ENCODE measurements at places on chromosomes 2 and 18. TPM values are rescaled to one million over a fixed set of nuclear protein-coding genes. Genes with fewer than 3 reads are reported as not detected.

- DNase-seq: no peak
- H3K4me3 ChIP-seq: no peak overlapping the region
- H3K27ac ChIP-seq: no peak overlapping the region
Measured at GRCh38 chr2:29816651-29817050, 104.7 kb downstream of the ALK start.

GRCh38 chr2:121944072-121944831 is 188.8 kb downstream of the TSN start:
- no peak for DNase-seq
- H3K4me1 ChIP-seq: no peaks in the 10 kb centered on the region
- H3K27ac ChIP-seq: no peak overlapping the region
- H3K27me3 ChIP-seq: peaks cover 7% of the 10 kb centered on the region

DES gene
- not detected for total RNA-seq

- no peak for DNase-seq
- H3K4me1 ChIP-seq: peaks cover 6% of the 10 kb centered on the region
- no peak overlapping the region for H3K27ac ChIP-seq
- no peaks in the 10 kb centered on the region for H3K27me3 ChIP-seq
Measured at GRCh38 chr2:238403632-238404405, 22.9 kb upstream of the ASB1 start.

DNA sequence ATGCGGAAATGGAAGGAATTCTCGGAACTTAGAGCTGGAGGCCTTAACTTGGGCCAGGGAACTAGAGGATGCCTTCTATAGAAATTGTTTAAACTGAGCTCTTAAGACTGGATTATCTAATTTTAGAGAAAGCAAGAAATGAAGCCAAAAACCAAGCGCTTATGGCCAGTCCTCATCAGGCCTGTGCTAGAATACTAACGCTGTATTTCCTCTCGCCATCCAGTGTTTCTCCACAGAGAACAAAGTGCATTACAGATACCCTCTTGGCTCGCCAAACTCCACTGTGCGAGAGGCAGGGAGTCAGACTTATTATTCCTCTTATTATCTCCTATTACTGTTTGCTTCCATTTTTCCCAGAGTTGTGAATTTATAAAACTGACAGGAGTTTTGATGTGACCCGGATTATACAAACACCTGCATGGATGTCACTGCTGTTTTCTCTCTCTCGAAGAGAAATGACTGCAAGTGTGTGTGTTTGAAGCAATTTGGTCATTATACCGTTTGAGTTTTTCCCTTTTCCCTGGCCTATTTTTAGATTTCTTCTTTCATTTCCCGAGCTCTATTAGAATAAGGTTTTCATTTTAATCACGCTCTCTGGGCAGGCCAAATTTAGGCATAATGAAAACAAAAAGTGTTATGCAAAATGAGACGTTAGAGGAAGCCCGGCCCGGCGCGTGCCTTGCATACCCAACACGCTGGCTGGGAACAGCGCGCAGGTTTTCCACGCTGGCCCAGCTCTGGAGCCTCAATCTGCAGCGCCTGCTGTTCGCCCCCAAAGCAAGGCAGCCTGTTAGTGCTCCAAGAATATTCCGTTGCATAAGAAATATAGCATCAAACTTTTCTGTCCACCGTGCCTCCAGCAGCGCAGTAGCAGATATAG is 103.3 kb downstream of the ALK start:
- no peaks in the 10 kb centered on the region for H3K36me3 ChIP-seq
- no peak for DNase-seq
- H3K4me3 ChIP-seq: no peak overlapping the region
- no peak overlapping the region for H3K27ac ChIP-seq

- H3K27me3 ChIP-seq: no peaks in the 10 kb centered on the region
- peaks cover 9% of the 10 kb centered on the region for H3K4me1 ChIP-seq
- H3K27ac ChIP-seq: no peak overlapping the region
- H3K36me3 ChIP-seq: no peaks in the 10 kb centered on the region
Measured at GRCh38 chr2:64718250-64718885, 64.7 kb upstream of the SERTAD2 start.

- peaks cover 42% of the 10 kb centered on the region for H3K36me3 ChIP-seq
- no peak for DNase-seq
- no peaks in the 10 kb centered on the region for H3K27me3 ChIP-seq
- H3K4me1 ChIP-seq: peaks cover 4% of the 10 kb centered on the region
- H3K4me3 ChIP-seq: no peak overlapping the region
- H3K27ac ChIP-seq: no peak overlapping the region
Measured at GRCh38 chr2:60957643-60958042, 59.9 kb upstream of the PEX13 start.

LAMA1 gene
- total RNA-seq: not detected

ASPRV1 gene
- 1.2 TPM for total RNA-seq

DNA sequence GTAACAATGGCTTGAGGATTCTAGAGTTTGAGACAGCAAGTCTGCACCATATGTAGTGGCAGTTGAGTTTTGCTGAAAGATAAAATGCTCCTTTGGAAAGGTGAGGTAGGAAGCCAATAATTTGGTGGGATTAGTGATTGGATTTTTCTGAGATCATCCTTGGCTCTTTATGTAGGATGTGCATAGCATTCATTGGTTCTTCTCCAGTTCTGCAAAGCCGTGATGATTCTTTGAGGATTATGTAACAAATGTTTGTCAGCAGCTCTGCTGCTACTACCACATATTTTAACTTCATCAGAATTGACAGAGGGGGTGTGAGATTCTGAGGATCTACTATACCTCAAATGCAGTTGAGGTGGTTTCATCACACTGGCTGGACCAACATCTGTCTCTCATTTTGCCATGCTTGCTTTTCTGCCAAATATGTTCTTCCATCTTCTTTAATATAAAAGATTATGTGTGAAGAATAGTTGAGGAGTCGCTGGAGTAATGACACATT is 188.9 kb upstream of the RASGRP3 start:
- H3K27me3 ChIP-seq: peaks cover 9% of the 10 kb centered on the region
- no peaks in the 10 kb centered on the region for H3K4me1 ChIP-seq
- H3K27ac ChIP-seq: no peak overlapping the region
- no peak overlapping the region for H3K4me3 ChIP-seq

OSR1 gene
- not detected for total RNA-seq

LYPD6 gene
- not detected for total RNA-seq

GRCh38 chr2:231671270-231672050 is 36.9 kb upstream of the PTMA start:
- H3K27me3 ChIP-seq: no peaks in the 10 kb centered on the region
- no peak overlapping the region for H3K27ac ChIP-seq
- no peak overlapping the region for H3K4me3 ChIP-seq

DNA sequence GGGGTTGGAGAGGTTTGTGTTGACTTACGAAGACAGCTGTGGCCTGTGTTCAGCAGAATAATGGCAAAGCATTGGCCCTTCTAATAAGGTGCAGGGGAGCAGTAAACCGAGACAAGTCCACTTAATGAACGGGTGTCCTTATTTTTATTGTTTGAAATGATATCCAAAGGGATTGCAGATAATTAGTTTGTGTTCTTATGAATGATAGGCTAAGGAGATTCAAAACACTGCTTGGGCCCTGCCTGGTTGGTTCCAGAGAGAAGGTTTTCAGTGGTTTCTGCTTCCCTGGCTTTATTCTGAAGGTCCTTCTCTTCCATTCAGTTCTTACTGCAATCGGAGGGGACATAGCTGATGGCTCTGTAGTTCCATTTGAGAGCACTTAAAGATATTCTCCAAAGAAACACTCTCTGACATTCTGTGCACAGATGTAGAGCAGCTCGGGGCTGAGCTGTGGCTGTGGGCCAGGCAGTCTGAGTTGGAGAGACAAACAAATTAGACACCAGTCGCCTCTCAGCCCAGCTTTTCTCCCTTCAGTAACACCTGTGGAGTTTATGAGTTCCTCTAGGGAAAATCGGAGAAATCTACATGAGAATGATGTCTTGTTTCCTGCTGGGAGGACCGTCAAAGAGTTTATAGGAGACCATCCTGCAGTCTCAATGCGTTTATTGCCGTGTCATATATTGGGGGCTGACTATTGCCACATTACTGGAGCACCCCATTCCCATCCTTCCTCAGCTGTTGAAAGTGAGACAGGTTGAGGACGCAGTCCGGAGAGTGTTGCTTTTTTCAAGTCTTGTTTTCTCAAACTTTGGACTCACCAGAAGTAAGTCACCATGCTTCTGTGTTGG is 6.5 kb downstream of the GREB1 start:
- H3K27me3 ChIP-seq: peaks cover 8% of the 10 kb centered on the region
- H3K36me3 ChIP-seq: no peaks in the 10 kb centered on the region
- H3K27ac ChIP-seq: no peak overlapping the region
- no peak for DNase-seq
- no peak overlapping the region for H3K4me3 ChIP-seq

KCNK3 gene
- not detected for total RNA-seq

GLI2 gene
- total RNA-seq: 1.9 TPM

DNA sequence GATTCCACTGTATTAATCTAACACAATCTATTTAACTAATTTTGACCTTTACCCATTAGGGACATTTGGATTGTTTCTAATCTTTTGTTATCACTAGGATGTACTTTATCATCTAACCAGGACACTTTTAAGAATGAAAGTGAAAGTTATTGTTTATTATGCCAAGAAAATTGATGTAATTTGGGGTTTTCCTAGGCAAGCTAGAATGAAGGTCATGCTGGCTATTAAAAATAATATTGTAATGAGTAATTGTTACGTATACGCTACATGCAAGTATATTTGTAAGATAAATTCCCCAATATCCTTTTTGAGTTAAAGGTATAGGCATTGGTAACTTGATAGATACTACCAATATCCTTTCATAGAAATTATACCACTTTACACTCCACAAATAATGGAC is 74.6 kb downstream of the COL5A2 start:
- no peak for DNase-seq
- no peaks in the 10 kb centered on the region for H3K27me3 ChIP-seq
- no peak overlapping the region for H3K4me3 ChIP-seq

DNA sequence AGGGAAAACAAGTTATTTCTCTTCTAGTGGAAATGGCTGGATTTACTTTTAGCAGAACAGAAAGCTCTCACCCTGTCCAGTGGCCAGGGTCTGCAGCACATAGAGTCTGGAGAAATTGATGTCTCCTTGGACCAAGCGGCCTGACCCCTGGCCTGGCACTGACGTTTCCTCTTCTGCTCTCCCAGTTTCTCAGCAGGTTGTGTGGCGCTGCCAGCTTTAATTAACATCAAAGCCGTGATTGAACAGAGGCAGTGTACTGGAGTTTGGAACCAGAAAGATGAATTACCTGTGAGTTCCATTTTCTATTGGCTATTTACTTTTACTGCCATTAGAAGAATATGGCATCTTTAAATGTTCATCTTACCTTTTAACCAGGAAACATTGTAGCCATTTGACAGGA is 20.9 kb downstream of the CD8A start:
- no peak overlapping the region for H3K27ac ChIP-seq
- H3K4me1 ChIP-seq: peaks cover 16% of the 10 kb centered on the region
- no peaks in the 10 kb centered on the region for H3K27me3 ChIP-seq
- DNase-seq: no peak

DNA sequence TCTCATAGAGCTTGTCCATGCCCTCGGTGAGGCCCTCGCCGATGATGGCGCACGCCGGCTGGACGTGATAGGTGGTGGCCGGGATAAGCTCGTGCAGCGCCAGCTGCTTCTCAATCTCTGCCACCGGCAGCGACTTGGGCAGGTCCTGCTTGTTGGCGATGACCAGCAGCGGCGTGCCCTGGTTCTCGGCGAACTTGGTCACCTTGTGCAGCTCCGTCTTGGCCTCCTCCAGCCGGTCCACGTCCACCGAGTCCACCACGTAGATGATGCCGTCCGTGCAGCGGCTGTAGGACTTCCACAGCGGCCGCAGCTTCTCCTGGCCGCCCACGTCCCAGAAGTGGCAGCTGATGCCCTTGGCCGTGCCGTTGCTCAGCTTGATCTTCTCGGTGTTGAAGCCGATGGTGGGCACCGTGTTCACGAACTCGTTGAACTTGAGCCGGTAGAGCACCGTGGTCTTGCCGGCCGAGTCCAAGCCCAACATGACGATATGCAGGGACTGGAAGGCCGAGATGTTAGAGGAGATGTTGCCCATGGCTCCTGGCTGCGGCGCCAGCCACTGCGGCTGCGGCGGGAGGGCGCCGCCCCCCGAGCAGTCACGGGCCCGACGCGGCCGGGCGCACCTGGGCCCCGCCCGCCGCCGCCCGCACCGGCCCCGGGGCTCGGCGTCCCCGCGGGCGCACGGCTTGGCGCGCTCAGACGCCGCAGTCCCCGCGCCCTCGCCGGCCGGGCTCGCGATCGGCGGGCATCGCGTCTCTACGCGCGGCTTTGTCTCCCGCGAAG is 636 bp downstream of the ARL4C start:
- peak overlapping the region; percentile 99 for H3K27ac ChIP-seq
- H3K4me3 ChIP-seq: peak overlapping the region; percentile 97
- H3K27me3 ChIP-seq: no peaks in the 10 kb centered on the region
- DNase-seq: no peak

- no peaks in the 10 kb centered on the region for H3K27me3 ChIP-seq
- no peak for DNase-seq
- no peak overlapping the region for H3K27ac ChIP-seq
- H3K4me3 ChIP-seq: no peak overlapping the region
- no peaks in the 10 kb centered on the region for H3K4me1 ChIP-seq
Measured at GRCh38 chr2:45354776-45355175, 256.3 kb downstream of the SRBD1 start.

RIT2 gene
- total RNA-seq: not detected

DNA sequence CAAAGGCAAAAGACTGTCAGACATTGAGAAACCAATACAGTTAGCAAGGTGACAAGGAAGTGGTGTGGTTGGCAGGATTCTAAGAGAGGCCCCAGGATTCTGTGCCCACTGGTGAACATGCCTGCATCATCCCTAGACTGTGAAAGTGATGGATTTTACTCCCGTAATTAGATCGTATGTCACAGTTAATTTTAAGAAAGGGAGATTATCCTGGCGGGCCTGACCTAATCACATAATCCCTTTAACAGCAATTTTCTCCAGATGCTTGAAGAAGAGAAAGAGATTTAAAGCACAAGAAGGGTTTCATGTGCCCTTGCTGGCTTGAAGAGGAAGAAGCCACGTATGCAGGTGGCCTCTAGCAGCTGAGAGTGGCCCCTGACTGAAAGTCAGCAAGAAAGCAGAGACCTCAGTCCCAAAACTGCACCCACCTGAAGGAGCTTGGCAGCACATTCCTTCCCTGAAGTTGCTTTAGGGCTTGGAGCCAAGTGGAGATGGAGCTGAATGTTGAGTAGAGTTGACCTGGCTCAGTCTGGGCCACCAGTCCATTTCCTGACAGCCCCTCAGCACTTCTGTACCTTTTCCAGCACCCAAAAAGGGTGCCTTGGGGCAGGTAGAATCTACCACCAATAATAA is 49.1 kb downstream of the GTF3C3 start:
- H3K4me3 ChIP-seq: no peak overlapping the region
- DNase-seq: no peak
- peaks cover 22% of the 10 kb centered on the region for H3K4me1 ChIP-seq
- H3K36me3 ChIP-seq: peaks cover 16% of the 10 kb centered on the region

ALLC gene
- not detected for total RNA-seq

DNA sequence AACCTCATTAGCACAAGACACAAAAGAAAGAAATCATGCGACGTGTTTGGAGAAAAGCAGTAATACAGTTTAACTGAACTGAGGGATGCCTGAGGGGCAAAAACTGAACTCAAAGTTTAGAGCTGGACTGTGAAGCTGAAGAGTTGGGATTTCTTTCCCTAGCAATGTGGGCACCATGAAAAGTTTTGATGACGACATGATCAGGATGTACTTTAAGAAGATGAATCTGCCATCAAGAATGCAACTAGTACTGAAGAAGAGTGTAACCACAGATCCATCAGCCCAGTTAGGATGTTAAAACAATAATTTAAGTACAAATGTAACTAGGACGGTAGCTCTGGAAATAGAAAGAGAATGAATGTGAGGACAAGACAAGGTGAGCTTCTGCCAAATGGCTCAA is 196.2 kb downstream of the VWC2L start:
- DNase-seq: no peak
- no peaks in the 10 kb centered on the region for H3K36me3 ChIP-seq
- H3K27ac ChIP-seq: no peak overlapping the region
- no peaks in the 10 kb centered on the region for H3K4me1 ChIP-seq
- H3K4me3 ChIP-seq: no peak overlapping the region
- H3K27me3 ChIP-seq: no peaks in the 10 kb centered on the region
